ENCODE measurements at places on chromosomes 5 and 9. TPM values are rescaled to one million over a fixed set of nuclear protein-coding genes. Genes with fewer than 3 reads are reported as not detected.

KCNN2 gene
- total RNA-seq, result 9.3 TPM

ADGRV1 gene
- total RNA-seq, result not detected

MLANA gene
- not detected for total RNA-seq

SOHLH1 gene
- total RNA-seq, result not detected

AQP7 gene
- 147 TPM for total RNA-seq

HAPLN1 gene
- total RNA-seq, result 0.19 TPM

DNA sequence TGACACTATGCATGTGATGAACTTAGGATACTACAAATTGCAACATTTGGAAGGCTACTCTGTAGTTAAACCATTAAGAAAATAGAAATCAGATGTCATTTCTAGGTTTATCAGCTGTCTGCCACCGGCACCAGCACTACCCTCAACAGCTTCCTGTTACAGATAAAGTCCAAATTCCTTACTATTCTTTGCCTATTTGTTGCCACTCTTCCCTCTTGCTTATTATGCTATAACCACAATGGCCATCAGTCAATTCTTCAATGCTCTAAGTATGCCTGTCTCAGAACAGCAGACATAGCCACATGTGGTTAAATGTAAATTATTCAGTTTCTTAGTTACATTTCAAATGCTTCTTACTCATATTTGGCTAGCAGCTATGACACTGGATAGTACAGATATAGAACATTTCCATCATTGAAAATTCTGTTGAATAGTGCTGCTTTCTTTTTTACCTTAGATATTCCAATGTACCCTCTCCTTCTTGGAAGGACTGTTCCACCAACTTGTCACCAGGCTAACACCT, 21.0 kb downstream of the DHX29 start:
- DNase-seq, result no peak

DNA sequence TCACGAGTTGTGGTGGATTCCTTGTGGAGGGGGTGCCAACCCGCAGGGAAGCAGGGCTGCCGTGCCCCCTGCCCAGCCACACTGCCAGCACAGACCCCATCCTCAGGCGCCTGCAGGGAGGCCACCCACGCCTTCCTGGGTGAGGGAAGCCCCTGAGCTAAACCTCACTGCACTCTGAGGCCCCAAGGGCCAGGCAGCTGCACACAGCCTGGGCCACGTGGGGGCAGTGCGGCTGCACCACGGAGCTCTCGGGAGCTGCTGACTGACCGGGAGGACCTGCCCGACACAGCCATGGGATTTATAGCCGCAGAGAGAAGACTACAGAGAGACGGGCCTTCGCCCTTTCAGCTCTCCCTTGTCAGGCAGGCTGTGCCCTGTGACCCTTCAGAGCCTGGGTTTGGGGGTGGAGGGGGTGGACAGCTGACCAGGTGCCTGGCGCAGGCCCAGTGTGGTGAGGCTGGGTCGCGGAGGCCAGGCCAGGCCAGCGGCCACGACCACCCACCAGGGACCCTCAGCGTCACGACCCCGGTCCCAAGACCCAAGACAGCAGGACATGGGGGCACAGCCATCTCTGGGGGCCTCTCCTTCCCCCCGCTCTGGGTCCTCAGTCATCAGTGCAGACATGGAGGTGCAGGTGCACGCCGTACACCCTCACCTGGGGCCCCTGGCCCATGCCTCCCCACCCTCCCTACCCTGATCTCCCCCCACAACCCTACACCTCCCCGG, 4.3 kb upstream of the AHRR start:
- no peak for DNase-seq

GRCh38 chr5:92849756-92850155, 731.3 kb downstream of the NR2F1-AS1 start:
- no peak for DNase-seq

DNA sequence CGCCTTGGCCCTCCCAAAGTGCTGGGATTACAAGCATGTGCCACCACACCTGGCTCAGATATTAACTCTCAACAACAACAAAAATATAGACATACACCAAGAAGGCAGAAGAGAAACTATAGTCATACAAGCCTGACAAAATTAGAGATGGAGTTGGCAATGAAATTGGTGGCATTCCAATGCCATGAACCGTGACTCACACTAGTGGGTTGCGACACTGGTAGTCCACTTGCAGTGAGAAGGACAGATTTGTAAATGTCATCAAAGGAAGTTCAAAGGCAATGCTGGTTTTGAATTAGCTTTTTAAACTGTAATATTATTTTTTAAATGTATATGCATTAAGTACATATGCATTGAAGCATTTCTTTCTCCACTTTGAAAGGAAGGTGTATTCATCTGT, 8.5 kb upstream of the DNAJC25 start:
- DNase-seq, result no peak

GRCh38 chr5:91938441-91938840, 555.3 kb upstream of the ARRDC3 start:
- DNase-seq, result no peak

DNA sequence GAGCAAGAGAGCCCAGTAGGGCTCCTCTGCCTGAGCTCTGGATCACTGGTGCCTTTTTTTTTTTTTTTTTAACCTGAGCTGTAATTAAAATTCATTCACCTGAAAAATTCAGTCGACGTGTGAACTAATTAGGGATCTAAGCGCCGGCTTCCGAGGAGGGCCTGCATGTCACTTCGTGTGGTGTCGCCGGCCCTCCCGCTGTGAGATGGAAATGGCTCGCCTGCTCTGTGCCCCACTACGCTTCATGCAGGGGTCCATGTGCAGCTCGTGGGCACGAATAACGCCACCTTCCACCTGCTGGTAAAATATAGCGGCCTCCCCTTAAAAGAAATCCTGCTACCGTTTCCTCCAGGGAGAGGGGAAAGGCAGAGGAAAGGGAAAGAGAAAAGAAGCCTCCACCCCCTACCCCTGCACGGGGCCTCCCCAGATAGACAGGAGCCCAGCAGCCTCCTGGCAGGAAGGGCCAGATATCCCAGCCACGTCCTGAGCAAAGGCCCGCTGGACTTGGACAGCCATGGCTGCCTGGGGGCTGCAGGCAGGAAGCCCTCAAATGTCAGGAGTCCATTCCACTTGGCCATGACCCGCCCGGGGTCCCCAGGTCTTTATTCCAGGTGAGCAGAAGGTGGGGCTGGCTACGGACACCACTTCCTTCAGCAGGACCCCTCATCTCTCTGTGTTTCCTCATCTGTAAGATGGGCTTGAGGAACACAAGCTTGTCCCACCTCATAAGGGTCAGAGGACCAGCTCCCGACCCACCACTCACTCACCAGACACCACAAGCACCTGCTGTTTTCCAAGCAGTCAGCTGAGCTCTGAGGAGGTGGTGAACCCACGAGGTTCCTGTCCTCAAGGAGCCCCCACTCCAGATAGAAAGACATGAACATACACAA, 38.2 kb upstream of the ZNF354A start:
- no peak for DNase-seq

- DNase-seq, result no peak
Measured at GRCh38 chr9:21674894-21675293, 127.5 kb upstream of the MTAP start.

- DNase-seq, result no peak
Measured at GRCh38 chr5:102229685-102230084, 66.4 kb downstream of the SLCO4C1 start.

- DNase-seq, result no peak
Measured at GRCh38 chr9:115717298-115717697, 436.3 kb upstream of the PAPPA start.

- no peak for DNase-seq
Measured at GRCh38 chr9:135669616-135670285, 6.6 kb downstream of the LCN9 start.

DNA sequence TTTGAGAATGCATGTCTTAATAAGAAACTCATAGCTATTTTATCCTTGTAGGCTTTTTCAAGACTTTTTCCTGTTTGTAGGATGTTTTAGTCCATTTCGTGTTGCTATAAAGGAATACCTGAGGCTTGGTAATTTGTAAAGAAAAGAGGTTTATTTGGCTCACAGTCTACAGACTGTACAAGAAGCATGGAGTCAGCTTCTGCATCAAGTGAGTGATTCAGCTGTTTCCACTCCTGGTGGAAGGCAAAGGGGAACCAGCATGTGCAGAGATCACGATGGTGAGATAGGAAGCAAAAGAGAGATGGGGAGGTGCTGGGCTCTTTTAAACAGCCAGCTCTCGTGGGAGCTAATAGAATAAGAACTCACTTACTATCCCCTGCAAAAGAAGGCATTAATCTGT, 177.3 kb downstream of the ALDH1A1 start:
- no peak for DNase-seq

- no peak for DNase-seq
Measured at GRCh38 chr9:89751079-89751825, 146.4 kb downstream of the GADD45G start.

DNA sequence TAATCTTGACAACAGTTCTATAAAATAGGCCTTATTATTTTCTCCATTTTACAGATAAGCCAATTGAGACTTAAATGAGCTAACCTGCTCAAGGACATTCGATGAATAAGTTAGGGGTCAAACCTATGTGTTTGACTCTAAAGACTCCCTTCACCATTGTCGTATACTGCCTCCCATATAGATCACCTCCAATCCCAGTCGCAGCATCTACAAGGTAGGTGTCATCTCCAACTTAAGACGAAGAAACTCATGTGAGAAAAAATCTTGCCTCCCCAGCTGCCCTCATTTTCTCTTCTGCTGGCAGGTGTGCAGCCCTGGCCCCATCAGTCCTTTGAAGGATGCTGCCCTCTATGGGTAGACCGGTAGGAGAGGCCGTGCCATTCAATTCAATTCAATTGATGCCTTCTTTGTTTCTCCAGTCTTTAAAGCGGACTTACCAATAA, 75.2 kb upstream of the SMARCA2 start:
- DNase-seq, result no peak
